ENCODE measurements at places on chromosomes 2 and 18.

GRCh38 chr2:75204833-75205232 lies 5.5 kb upstream of the TACR1 start:
- no peak for DNase-seq

DNA sequence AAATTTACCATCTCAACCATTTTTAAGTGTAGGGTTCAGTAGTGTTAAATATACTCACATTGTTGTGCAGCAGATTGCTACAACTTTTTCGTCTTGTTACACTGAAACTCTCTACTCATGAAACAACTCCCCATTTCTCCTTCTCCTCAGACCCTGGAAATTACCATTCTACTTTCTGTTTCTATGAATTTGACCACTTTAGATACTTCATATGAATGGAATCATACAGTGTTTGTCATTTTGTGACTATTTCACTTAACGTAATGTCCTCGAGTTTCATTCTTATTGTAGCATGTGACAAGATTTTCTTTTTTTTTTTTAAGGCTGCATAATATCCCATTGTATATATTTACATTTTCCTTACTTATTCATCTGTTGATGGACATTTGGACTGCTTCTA lies 203.8 kb downstream of the PLCL1 start:
- no peak for DNase-seq

GRCh38 chr2:163626208-163626607 lies 109.6 kb downstream of the FIGN start:
- no peak for DNase-seq

GRCh38 chr2:163701399-163702195 lies 34.2 kb downstream of the FIGN start:
- DNase-seq: no peak

- no peak for DNase-seq
Observed at GRCh38 chr2:5845798-5846330, 153.7 kb downstream of the SOX11 start.

DNA sequence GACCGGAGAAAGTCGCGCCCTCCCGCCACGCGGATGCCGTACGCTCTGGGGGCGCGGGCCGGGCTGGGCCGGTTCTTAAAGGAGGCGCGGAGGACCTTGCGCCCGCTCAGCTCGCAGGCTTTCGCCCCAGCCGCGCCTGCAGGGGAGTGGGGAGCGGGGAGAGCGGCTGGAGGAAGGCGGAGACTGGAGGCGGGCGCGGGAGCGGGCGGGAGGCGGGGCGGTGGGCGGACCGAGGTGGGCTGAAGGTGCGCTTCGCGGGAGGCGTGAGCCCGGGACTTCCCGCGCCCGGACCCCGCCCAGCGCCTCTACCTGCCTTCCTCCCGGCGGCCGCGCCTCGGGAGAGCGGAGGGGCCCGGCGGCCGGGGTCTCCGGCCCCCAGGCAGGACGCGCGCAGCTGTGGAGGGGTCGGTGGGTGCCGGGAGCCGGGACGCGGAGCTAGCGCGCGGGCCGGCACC lies at the start of gene ADRA2B:
TSS of gene ADRA2B (minus strand) at position 148 of the 455 bp plus-strand sequence. CDS start 422 bp downstream, outside the sequence.
- DNase-seq: peak; percentile 59

GRCh38 chr2:86037141-86037794 lies 68.4 kb downstream of the POLR1A start:
- no peak for DNase-seq

GRCh38 chr2:240387669-240388358 lies 47.6 kb upstream of the GPC1 start:
- no peak for DNase-seq

DNA sequence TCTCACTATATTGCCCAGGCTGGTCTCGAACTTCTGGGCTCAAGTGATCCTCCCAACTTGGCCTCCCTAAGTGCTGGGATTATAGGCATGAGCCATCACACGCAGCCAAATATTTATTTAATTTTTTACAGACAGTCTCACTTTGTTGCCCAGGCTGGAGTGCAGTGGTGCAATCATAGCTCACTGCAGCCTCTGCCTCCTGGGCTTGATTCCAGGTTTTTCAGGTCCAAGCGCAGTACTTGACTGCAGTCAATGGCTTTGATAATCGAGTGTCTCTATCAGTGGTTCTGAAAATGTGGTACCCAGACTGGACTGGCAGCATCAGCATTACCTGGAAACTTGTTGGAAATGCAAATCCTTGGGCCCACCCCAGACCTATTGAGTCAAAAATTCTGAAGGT lies 63.1 kb downstream of the PLB1 start:
- no peak for DNase-seq

GRCh38 chr2:169080250-169081069 lies 11.1 kb downstream of the DHRS9 start:
- DNase-seq: no peak

- DNase-seq: peak; percentile 74
Observed at GRCh38 chr2:233443511-233444183, 89.4 kb downstream of the DGKD start.

DNA sequence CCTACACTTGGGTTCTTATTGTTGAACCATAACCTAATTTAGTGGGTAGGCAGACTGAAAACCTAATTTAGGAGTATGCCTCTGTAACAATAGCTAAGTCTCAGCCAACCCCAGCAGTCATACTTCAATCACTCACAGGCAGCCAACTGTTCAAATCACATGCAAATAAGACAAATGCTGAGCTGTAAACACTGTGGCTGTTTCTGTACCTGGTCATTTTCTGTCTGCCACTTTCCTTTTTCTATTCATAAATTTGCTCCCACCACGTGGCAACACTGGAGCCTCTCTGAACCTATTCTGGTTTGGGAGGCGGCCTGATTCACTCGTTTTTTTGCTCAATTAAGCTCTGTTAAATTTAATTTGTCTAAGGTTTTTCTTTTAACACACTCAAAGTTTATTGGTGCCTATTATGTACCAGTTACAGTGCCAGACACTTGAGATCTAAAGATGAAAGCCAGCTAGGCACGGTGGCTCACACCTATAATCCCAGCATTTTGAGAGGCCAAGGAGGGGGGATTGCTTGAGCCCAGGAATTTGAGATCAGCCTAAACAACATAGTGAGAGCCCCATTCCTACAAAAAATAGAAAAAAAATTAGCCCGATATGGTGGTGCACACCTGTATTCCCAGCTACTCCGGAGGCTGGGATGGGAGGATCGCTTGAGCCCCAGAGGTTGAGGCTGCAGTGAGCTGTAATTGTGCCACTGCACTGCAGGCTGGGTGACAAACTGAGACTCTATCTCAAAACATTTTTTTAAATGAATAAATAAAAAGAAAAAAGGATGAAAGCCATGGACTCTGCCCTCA lies 41.1 kb downstream of the THNSL2 start:
- DNase-seq: no peak

GRCh38 chr2:234135750-234136221 lies 85.3 kb downstream of the SPP2 start:
- DNase-seq: peak; percentile 23

GRCh38 chr2:128691526-128691925 lies 372.9 kb upstream of the HS6ST1 start:
- DNase-seq: no peak

DNA sequence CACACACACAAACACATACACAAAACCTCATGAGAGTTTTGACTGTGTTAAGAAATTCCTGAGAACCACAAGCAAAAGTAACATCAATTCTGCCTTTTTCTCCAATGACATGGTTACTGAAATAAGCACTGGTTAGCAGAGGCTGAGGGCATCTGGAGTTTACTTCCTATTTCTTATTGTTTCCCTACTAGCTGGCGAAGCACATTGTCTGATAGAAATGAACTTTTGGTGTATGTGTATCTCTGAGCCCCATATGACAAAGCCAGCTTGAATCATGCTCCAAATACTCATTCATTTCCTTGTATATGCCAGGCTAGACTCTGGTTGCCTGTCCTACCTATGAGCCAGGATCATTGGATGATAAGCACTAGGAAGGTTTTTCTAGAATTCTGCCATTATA lies 203.1 kb downstream of the NCKAP5 start:
- no peak for DNase-seq

- no peak for DNase-seq
Observed at GRCh38 chr2:12602661-12603060, 114.1 kb upstream of the TRIB2 start.

DNA sequence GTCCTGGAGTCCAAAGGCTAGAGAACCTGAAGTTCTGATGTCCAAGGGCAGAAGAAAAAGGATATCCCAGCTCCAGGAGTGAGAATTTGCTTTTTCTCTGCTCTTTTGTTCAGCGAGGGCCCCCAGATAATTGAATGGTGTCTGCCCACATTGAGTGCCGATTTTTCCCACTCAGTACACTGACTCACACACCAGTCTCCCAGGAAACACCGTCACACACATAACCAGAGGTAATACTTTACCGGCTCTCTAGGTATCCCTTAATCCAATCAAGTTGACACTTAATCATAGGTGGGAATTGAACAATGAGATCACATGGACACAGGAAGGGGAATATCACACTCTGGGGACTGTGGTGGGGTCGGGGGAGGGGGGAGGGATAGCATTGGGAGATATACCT lies 161.5 kb downstream of the WDR7 start:
- DNase-seq: no peak

GRCh38 chr2:27018142-27018541 lies 14.6 kb upstream of the TMEM214 start:
- DNase-seq: no peak

- no peak for DNase-seq
Observed at GRCh38 chr2:232265329-232265728, 113.2 kb upstream of the ALPP start.

DNA sequence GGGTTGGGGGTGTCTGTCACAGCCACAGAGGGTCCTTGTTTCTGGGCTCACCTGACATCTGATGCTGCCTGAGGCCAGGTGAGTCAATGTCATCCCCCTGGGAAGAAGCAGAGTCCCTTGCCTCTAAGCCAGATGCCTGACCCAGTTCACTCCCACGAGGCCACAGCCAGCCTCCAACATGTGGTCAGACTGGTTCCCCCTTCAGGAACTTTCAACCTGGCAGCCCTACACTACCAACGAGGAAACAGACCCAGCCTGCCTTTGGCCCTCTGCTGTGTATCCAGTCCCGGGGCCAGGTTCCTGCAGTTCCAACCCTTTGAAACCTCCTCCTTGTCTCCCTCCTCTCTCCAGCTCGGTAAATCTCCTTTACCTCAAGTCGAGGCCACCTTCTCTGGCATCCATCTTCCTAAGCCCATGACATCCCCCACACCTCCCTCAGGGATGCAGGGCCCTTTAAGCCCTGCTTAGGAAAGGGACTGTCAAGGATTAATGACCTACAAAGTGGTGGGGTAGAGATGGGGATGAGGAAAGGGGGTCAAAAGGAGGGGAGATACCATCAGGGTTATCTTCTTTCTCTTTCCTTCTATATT lies 49.2 kb upstream of the SMAD2 start:
- no peak for DNase-seq

DNA sequence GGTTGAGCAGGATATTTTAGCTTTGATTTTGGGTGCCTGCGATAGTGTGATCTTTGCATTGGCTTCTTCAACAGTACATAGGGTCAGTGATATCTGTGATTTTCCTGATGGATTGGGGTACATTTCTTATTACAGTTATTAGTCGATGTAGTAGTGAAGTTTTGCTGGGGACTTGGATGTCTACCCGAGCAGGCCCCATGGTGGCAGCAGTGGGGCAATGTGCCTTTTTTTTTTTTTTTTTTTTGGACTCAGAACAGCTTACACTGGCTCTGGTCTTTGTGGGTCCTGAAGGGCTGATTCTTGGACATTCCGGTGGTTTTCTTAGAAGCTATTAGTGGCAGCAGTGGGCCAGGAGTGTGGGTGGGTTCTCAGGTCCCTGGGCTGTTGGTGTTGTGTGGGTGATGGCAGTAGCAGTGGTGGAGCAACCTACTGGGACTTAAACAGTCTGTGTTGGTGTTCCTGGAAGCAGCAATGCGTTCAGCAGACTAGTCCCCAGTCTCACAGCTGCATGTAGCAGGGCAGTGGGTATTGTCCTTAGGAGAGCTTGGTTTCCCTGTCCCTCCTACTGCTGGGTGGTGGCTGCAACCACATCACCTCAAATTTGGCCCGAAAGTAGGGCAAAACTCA lies 53.7 kb upstream of the SLC4A10 start:
- DNase-seq: no peak

GRCh38 chr2:205885492-205886099 lies 200.4 kb downstream of the INO80D start:
- DNase-seq: peak; percentile 69

DNA sequence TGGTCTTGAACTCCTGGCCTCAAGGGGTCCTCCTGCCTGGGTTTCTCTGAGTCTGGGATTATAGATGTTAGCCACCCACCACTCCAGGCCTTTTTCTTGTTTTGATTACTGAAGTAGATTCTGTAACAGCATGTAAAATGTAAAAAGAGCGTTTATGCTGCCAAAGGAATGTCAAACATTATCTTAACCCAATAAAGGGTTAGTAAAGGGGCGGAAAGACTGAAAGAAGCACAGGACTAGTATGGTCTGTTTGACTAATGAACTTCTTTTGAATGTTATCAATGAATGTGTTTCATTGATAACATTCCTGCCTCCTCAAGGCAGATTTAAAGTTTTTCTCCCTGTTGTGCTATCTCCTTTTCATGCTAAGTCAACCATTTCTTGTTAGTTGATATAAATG lies 29.4 kb downstream of the GPD2 start:
- DNase-seq: no peak

DNA sequence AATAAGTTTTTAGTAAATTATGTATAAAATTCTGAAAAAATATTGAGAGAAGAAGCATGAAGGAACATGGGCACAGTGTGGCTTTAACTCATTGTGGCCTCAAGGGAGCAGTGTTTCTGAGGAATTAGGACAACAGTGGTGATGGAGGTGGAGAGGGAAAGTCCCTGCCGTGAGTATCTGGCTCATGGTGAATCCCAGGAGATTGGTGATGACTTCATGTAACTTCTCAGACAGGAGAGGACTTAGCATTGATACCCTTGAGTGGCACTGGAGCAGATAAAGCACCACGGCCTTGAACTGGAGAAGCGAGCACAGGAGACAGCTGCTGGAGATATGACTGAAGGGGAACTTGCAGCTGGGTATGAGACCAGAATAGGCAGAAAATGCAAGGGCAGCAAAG lies 35.0 kb upstream of the LRP1B start:
- no peak for DNase-seq

DNA sequence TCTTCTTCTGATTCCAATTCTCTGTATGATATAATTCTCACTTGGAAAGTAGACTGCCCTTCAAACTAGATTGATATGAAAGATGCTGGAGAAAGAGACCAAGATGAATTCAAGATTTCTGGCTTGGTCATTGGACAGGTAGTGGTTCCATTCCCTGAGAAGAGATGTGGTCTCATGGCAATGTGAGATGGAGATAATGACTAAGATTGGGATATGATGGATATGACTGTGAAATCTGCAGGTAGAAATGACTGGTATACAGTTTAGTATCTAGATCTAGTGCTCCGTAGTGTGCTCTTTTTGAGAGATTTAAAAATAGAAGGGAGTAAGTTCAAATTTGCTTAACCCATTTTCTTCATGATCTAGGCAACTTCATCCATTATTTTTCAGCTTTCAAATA lies 425.4 kb upstream of the TRIB2 start:
- no peak for DNase-seq

GRCh38 chr2:47119001-47119400 lies 36.1 kb downstream of the STPG4 start:
- no peak for DNase-seq
